T-helper 17 cell (primary cell): ENCODE measurements at places on chromosomes 11 and 22. TPM values are rescaled to one million over a fixed set of nuclear protein-coding genes. Genes with fewer than 3 reads are reported as not detected.

GRCh38 chr22:20135806-20136602, 4.4 kb downstream of the ZDHHC8 start:
- DNase-seq = no peak
- H3K27ac ChIP-seq = no peak overlapping the region
- H3K4me1 ChIP-seq = peaks cover 20% of the 10 kb centered on the region
- H3K36me3 ChIP-seq = peaks cover 2% of the 10 kb centered on the region
- no peak overlapping the region for H3K4me3 ChIP-seq
- H3K27me3 ChIP-seq = no peaks in the 10 kb centered on the region

DNA sequence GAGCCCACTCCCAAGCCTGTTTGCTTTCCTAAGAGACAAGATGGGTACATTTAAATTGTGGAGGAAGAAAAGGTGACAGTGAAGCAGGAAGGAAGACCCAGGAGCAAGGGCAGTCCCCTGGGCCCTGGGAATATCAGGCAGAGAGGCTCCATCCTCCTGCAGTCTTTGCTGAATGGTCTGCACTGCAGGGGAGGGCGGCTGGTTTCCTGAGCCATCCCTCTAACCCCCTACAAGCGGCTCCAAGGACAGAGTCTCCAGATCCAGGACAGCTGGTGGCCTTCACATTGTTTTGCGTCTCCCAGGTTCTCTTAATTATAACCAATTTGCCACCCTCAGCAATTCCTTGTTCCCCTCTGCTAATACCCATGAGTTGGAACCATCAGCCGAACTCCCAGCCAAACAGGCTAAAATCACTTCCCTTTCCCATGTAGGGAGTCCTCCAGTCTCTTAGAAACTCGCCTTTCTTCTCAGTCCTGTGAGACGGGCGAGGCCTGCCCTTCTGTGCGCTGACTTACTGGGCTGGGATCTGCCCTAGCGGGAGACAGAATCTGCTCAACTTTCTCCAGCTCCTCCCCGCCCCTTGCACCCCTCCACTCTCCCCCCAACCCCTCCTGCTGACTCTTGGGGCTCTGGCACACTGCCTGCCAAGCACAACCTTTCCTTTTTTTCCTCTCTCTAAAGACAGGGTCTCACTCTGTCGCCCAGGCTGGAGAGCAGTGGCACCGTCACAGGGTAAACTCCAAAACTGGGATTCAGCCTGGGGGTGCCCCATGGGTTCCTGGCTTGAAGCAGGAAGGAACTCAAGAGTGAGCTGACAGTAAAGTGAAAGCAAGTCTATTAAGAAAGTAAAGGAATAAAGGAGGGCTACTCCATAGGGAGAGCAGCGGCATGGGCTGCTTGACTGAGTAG, 53.4 kb upstream of the EMID1 start:
- peaks cover 6% of the 10 kb centered on the region for H3K4me1 ChIP-seq
- H3K27me3 ChIP-seq = peaks cover 59% of the 10 kb centered on the region
- no peak overlapping the region for H3K27ac ChIP-seq
- H3K36me3 ChIP-seq = no peaks in the 10 kb centered on the region
- DNase-seq = no peak
- H3K4me3 ChIP-seq = no peak overlapping the region

GRCh38 chr11:130043575-130043974, 26.1 kb upstream of the APLP2 start:
- H3K27ac ChIP-seq = no peak overlapping the region
- no peak for DNase-seq
- peaks cover 3% of the 10 kb centered on the region for H3K4me1 ChIP-seq

OR52J3 gene
- not detected for total RNA-seq
